Activated CD4-positive, alpha-beta T cell treated with anti-CD3 and anti-CD28 coated beads for 36 hours (primary cell): ENCODE measurements at places on chromosomes 4 and X. TPM values are rescaled to one million over a fixed set of nuclear protein-coding genes. Genes with fewer than 3 reads are reported as not detected.
A peak's percentile ranks its signal among the peaks of the same experiment; 100 is the strongest.

DNA sequence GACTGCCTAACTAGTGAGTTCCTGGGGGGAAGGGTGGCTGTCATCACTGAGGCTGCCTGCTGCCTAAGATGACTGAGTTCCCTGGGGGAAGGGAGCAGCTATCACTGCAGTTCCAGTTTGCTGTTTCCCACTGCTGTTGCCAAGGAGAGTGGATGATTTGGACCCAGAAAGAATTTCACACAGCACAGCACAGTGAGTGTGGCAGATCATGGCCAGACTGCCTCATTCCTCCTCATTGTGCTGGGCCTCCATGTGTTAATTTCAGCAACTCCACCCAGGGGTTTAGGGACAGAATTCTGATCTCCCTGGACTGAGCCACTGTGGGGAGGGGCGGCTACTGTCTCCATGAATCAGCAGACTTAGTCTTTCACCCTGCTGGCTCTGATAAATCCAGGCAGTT lies 125.0 kb downstream of the TEX13C start:
- DNase-seq, result no peak

The ADH7 gene
- not detected for total RNA-seq

The MAGEA11 gene
- total RNA-seq, result not detected

- no peak for DNase-seq
Measured at GRCh38 chr4:88736264-88736663, 38.6 kb upstream of the NAP1L5 start.

- DNase-seq, result no peak
Measured at GRCh38 chr4:186676531-186677161, 47.0 kb downstream of the FAT1 start.

DNA sequence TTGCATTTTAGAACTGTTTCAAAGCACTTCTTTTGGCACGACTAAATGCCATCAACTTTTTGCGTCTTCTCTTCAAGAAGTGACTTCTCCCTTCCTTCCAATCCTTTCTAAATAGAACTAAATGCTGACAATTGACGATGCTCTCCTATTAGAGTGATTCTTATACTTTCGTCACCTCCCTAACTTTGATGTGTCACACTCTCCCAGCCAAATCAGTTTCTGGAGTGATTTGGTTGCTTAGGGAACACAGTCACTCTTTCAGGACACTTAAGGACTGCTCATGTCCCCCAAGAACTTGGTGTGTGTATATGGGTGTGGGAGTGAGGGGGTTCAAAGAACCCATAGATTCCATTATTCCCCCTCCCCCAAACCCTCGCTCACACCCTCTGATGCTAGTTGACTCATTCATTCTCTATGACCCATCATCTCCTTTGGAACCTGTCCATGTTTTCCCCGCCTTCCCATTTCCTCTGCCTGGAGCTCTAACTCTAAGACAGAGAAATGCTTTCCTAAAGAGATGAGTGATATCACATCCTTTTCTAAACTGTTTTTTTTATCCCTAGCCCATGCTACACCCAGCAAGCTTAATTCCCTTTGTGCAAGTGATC lies 26.8 kb upstream of the AREG start:
- DNase-seq, result no peak

DNA sequence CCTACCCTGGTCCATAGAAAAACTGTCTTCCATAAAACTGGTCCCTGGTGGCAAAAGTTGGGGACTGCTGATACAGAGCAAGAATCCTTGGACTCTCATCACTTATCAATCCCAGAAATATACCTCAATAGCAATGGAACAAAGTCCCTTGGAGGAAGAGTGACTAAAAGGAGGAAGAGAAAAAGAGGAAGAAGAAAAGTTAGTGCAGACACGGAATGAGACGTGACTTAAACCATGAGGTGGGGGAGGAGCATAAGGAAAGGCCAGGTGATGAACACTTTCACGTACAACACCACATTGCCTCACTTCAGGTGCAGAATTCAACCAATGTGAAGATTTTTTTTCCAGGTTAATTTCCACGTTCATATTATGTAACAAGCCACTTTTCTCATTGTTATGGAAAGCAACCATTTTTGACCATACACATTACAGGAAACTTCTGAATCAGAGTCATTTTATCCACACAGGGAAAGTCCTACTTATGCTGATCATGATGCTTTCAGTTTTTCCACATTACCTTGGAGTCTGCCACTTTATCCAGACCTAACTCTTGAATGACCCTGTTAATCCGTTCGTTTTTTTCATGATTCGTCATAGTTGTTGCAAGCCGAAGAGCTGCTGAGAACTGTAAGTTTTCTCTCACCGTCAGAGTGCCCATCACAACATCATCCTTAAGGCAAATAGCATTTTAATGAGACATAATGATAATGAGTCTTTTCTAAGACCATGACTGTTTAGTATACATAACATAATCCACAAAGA lies 27.7 kb downstream of the ABCG2 start:
- DNase-seq, result no peak

DNA sequence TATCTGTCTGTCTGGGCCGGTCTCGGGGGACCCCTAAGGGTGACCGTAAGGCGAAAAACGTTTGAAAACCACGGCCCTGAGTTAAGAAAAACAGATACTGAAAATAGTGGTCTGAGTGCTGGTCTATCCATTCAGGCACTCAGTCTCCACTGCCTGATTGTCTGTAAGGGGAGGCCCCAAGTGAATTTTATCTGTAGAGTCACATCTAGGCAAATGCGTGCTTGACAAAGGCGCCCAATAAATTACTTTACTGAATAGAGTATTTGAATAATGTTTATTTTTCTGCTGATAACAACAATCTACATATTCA lies 465 bp downstream of the HNRNPH2 start:
- no peak for DNase-seq

The MAGEB6B gene
- not detected for total RNA-seq

DNA sequence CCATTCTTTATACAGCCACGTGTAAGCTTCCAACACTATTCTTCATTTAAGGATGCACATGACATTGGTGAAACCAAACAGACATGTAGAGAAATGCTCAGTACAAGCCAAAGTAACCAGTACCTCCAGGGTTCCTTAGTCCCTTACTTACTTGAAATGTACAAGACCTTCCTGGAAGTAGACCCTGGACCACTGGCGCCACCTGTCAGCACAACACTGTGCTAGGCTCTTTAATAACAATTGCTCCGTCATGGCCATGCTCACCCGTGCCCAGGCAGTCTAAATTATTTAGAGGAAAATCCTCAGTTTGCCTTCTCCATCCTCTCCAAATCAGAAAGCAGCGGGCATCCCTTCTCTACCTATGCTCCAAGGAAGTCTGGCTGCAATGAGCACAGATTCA lies 52.7 kb downstream of the ADGRA3 start:
- DNase-seq, result peak; percentile 64

GRCh38 chrX:40247848-40248622 lies 150.3 kb upstream of the BCOR start:
- DNase-seq, result no peak

The TADA2B gene
- total RNA-seq, result 10.6 TPM

DNA sequence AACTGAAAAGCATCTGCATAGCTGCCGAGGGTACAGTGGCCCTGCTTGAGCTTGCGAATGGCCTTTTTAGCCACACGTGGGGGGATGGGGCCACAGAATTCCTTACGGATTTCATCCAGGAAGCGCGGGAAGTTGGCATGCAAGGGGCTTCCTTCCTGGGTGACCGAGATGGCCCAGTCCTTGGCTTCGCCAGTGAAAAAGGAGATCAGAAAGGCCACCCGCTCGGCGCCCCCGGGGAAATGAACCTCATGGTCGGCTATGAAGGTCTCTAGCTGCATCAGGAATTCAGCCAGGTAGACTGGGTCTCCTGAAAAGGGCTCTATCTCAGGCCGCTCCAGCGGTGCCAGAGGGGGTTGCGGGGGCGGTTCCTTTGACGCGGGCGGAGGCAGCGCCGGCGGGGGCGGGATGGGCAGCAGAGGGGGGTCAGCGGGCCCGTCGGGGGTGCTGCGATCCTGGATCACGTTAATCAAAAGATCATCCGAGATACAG lies 909 bp downstream of the RTL5 start:
- DNase-seq, result no peak

GRCh38 chr4:182831376-182831775 lies 85.8 kb downstream of the DCTD start:
- DNase-seq, result no peak
